ENCODE measurements at places on chromosomes 12 and 14.
A peak's percentile ranks its signal among the peaks of the same experiment; 100 is the strongest.

GRCh38 chr12:49130151-49131050 is 794 bp downstream of the TUBA1B start:
- peak; percentile 97 for DNase-seq

GRCh38 chr12:89173096-89173495 is 179.2 kb downstream of the DUSP6 start:
- no peak for DNase-seq

DNA sequence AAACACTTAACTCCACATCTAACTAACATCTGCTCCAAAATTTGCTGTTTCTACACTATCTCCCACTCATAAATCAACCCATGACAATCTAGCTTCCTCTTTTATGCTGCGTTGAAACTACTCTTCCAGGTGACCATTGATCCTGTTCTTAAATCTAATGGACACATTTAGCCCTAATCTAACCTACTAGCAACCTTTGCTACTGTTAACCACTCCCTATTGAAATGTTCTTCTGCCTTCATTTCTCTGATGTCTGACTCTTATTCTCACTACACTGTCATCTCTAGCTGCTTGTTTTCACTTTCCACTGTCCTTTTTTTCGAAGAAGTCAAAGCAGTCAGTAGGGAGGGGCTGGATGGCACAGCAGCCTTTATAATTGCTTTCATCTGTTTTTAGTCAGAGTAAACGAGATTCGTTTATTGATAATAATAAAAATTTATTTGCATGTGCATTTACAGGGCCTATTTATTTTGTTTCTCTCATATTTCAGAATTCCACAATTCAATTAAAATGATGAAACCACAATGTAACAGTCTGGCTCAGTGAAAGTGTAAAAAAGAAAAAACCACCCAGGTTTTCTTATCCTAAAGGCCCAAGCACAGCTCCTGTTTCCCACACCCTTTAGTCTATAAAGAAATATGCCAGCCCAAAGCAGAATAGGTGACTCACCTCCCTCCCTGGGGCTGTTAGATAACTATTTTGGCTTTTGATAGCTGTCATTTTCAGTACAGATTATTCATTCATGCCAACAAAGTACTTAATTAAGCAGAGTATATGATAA is 44.9 kb downstream of the ATP2B1 start:
- DNase-seq: peak; percentile 91

DNA sequence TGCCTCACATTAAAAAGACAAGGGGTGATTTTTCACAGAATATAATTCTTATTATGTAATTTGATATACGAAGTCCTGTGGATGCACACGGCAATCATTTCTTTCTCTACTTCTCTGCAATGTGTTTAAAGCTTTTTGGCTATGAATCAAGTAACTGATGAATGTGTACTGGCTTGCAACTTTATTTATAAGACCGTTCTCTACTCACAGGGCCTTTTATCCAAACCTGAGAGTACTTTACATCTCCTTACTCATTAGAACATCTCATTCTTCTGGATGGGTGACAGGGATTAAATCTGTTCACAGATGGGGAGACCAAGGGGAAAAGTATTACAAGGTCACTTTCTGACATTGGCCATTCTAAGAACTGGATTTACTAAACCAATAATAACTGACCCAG is 215.8 kb upstream of the DIO2 start:
- DNase-seq: no peak

DNA sequence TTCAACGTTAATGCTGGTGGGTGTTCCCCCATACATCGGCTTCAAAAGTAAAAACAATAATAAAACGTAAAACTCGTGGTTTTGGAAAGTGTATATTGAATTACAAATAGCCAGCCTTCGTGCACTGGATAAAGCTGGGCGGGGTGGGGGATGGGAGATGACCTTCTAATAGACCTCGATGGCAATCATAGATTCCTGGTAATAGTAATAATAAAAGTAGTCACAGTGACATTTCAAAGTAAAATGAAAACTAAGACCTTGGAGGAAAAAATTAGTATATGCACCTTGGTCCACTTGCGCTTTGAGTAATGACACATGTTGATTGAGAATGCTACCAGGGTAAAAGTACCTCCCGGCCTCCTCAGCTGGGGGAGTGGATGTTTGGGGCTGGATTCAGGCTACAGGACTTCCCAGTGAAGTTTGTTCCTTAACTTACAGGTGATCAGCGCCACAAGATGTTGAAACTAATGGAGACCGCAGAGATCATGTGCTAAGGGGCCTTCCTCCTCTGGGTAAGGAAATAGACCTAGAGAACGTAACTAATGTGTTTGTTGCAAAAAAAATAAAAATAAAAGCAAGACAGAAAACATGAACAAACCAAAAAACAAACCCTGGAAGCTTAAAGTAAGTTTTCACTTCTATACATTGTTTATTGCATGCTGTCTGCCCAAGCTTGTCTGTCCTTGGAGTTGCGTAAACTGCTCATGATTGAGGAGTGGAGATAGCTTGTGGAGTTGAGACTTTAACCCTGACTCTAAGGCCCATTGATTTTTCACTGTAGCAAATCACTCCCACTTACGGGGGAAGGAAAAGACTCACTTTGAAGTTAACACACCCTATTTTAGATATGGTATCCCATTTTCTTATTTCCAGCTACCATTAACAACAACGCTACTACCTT is 907 bp upstream of the LRIG3 start:
- DNase-seq: no peak

DNA sequence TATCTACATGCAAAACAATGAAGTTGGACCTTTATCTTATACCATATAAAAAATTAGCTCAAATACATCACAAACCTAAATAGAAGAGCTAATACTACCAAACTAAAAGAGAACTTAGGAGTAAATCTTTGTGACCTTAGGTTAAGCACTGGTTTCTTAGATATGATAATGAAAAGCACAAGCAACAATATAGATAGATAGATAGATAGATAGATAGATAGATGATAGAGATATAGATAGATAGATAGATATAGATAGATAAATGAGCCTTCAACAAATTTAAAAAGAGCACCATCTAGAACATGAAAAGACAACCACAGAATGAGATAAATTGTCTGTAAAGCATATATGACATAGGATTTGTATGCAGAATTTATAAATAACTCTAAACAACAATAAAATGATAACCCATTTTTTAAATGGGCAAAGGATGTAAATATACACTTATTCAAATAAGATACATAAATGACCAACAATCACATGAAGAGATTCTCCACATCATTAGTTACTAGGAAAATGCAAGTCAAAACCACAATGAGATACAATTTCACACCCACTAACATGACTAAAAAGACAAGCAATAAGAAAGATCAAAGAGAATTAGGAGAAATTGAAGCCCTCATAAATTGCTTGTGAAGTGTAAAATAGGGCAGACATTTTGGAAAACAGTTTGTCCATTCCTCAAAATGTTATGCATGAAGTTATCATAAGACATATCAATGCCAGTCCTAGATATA is 293.7 kb downstream of the BTG1 start:
- no peak for DNase-seq

- DNase-seq: no peak
Measured at GRCh38 chr14:27608377-27608776, 1010.5 kb upstream of the NOVA1 start.

DNA sequence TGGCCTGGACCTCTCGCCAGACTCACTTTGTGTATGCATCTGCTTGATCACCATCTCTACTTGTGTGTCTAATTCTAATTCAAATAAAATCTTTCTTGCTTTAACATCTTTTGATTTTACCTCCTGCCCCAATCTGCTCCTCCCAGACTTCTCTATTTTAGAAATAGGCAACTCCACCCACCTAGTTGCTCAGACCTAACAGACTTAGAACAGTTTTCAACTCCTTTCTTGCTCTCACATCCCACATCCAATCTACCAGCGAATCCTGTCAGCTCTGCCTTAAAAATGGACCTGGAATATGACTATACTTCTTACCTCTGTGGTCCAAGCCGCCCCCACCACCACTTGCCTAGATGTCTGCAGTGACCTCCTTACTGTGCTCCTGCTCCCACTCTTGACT is 18.7 kb downstream of the NRXN3 start:
- no peak for DNase-seq

DNA sequence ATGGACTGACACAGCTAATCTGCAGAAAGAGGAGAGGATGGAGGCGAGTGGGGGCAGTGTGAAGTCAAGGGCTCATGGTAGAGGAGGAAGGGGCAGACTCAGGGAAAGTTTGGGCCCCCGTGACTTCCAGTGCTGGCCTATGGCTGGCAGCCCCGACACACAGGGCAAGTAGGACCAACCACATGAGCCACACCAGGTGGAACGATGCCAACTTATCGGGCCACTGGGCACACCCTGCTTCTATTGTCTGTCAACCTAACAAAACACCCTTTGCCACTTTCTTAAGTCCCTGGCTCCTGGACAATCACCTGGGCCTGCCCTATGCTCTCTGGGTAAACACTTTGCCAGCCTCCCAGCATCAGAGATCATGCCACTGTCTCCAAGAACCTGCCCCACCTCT is 65.2 kb upstream of the PSMC1 start:
- DNase-seq: no peak

GRCh38 chr14:105258846-105259245 is 10.5 kb downstream of the BTBD6 start:
- no peak for DNase-seq

- no peak for DNase-seq
Measured at GRCh38 chr12:86186449-86186848, 69.7 kb downstream of the MGAT4C start.

DNA sequence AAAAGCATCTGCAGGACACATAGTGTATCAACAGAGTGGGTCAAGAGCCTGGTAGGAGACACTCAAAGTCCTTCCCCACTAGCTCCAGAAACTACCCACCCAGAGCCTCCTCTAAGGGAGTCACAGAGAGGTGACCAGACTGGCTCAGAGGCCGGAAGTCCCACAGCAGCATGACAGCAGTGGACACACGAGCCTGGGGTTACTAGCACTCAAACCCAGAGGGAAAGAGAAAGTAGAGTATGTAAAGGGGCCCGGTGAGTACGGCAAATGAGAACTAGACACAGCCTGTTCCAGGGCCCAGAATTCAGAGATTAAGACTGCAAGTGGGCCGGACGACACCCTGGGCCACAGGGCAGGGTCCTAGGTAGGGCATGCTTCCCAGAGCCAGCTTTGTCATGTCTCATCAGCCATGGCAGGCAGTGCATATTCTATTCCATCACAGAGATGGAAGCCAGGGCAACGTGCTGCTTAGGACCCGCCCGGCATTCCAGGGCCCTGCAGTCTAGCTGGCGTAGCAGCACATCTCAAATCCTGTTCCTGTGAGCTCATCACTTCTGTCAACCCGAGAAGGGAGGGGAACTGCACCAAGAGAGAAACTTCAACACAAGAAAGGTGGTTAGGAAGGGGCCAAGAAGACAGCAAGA is 4.2 kb downstream of the IFFO1 start:
- DNase-seq: no peak

DNA sequence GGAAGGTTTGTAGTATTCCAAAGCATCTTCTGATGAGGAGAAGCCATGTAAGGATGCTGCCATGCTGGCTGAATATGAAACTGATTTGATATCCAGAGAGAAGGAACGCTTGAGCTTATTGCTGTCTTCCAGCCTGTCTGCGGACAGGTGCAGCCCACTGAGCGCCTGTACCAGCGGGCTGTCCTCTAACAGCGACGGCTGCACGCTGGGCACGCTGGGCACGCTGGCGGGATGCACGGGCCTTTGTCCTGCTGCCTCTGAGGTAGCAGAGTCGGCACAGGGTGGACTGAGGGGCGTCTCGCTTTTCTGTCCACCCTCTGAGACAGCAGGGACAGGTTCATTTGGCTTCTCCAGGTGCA is 85.2 kb downstream of the DUSP16 start:
- DNase-seq: no peak

DNA sequence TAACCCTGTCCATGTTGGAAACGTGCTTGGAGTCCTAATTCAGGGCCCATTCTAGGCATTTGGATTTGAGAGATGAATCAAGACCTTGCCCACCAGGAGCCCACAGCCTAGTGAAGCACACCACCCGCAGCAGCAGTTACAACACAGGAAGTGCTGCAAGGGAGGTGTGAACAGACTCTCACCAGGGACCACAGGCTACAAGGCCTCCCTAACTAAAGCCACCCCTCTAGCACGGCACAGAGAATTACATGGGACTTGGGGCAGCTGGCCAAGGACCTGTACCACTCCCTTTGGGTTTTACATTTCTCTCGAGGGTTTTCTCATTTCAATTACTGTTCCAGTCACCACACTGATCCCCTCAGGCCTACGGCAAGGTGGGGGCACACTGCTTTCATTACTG is 49.5 kb upstream of the FOXN3 start:
- peak; percentile 55 for DNase-seq

DNA sequence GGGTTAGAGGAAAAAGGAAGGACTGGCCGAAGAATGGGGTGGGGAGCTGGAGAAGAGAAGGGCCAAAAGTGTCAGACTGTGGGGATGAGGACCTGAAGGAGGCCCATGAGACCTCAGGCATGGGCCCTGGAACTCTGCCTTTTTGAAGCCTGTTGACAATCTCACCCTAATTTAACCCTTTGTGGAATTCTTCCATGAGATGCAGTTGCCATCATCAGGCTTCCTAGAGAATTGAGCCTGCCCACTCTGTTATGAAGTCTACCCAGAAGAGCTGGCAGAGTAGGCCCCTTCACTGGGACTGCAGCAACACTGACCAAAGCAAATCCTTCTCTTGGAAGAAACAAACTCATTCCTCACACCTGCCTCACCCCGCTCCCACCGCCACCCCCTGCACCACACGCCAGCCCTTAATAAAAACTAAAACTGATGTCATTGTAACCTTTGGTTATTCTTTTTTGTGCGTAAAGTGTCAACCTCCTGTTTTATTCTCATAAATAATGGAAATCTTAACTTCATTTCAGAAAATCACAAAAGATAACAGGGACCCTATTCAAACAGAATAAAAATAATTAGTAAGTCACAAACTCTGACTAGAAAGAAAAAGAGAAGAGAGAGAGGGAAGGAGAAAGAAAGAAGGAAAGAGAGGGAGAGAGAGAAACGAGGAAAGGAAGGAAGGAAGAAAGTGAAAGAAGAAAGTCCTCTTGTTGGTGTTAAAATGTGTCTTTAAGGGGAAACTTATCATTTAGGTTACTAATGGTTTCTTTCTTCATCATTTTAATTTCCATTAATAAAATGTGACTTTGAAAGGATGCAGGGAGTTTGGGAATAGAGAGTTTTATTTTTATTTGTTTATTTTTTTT is 61.3 kb downstream of the CRADD start:
- no peak for DNase-seq

DNA sequence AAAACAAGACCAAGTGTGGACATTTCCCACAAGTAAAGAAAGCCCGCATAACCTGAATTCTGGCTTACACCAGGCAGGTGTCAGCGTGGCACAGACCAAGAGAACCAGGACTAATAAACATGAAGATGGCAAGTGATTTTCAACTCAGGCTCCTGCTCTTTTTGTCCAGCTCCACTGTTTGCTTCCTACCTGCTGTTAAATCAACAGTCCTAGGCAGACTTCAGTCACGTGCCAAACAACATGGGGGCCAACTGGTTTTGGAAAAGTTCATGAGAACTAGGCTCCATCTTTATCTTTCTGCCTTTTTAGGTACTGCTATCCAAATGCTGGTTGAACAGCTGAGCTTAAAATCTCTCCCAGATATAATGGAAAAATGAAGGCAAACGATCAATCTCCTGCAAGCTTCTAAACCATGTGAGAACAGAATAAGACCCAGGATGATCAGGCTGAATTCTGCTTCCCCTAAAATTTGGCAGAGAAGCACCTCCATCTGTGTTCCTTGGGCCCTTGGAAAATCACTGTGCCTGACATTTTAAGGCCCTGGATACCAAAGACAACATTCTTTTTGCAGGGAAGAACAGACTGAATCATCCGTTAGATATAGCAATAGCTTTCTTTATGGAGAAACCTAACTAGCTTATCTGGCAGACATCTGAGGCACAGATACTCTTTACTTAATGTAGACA is 215.6 kb upstream of the USP15 start:
- no peak for DNase-seq

GRCh38 chr14:95984206-95984605 is 55.0 kb upstream of the C14orf132 start:
- no peak for DNase-seq
